NCI-H2081 treated with DMSO at 0.1 percent for 48 hours (cell line): ENCODE measurements at places on chromosomes 5 and 9.

- DNase-seq, result peak; percentile 56
These were observed 429.6 kb downstream of the ARHGEF28 start for GRCh38 chr5:74055486-74056106.

- no peak for DNase-seq
These were observed 27.3 kb upstream of the PHYKPL start for GRCh38 chr5:178259623-178260536.

DNA sequence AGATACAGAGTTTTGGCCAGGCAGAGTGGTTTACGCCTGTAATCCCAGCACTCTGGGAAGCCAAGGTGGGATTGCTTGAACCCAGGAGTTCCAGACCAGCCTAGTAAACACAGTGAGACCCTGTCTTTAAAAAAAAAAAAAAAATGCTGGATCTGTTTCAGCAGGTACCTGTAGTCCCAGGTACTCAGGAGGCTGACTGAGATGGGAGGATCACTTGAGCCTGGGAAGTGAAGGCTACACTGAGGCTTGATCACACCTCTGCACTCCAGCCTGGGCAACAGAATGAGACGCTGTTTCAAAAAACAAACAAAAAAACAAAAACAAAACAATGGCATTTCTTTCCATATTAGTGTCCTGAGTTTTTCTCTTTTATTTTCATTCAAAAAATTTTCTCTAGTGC lies 19.0 kb downstream of the UNC13B start:
- DNase-seq, result no peak

GRCh38 chr9:117957267-117957666 lies 253.1 kb downstream of the TLR4 start:
- DNase-seq, result peak; percentile 78

DNA sequence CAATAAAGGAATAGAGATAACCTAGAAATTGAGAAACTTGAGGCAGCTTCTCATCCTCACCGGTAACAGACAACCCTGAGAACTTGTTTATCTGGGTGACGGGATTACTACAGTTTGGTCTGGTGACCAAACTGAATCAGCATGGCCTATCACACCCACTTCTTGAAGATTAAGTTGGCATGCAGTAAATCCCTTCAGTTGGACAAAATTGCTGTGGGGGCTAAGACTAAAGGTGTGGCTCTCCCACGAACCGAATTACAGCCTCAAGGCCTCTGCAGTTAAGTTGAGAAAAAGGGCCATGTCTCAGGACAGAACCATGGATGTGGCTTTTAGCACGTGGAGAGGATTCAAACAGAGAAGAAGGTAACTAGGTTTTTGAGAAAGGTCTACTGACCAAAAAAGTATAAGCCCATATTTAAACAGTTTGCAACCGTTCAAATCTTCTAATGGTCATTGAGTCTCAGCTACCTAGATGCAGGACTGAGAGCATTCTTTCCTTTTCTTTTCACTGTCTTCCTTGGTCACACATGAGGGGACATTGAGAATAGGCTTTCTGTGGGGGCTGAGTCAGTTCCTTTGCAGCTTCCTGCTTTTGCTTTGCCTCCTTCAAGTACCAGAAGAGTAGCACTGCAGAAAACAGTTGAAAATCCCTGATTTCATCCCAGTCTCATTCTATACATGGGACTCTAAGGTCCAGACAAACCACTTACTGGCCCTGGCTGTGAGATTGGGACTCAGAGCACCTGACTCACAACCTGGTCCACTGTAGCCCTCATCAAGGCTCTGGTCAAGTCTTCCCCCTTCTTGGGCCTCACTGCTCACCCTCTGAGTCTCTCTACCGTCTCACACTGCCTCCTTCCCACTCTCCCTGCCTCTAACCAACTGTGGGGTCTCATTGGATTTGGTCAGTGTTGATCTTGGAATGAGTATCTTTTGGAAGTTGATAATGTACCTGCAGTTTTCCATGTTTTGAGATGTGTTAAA lies 30.9 kb downstream of the PDE6A start:
- no peak for DNase-seq

GRCh38 chr5:139638090-139638735 lies 9.9 kb upstream of the CXXC5 start:
- DNase-seq, result no peak

DNA sequence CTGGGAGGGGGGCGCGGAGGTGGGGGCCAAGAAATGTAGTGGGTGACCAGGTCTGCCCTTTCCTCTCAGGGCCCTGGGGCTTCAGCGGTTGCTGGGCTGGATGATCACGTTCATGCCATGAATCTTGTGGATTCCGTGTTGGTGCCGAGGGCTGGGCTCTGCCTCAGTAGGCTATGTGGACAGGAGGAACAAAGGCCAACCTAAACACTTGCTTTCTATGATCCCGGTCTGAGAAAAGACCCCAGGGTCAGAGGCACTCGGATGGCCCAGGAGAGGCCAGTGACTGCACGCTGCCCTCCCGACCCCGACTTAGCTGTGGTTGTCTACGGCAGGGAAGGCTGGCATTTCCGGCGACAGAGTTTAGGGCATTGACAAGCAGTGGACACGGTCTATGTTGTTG lies 26.6 kb downstream of the PHF2 start:
- DNase-seq, result no peak

DNA sequence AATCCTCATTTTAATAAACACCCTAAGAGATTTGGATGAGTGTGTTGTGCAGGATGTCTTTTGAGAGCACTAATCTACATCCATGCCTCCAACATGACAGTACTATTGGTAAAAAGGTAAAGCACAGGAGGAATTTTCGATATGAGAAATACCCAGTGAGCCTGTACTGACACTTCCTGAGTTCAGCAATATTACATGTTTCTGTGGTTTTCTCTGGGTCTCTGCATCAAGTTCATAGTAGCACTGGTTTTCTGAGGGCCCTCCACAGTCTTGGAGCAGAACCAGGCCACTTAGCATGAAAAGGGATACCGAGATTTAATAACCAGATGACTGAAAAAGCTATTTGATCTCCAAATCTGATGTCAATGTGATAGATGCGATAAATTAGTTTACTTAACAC lies 524.1 kb downstream of the TMEM38B start:
- no peak for DNase-seq

- DNase-seq, result no peak
These were observed 9.5 kb downstream of the SPDL1 start for GRCh38 chr5:169592937-169593650.

GRCh38 chr5:40775846-40776657 lies 20.3 kb upstream of the TTC33 start:
- no peak for DNase-seq

DNA sequence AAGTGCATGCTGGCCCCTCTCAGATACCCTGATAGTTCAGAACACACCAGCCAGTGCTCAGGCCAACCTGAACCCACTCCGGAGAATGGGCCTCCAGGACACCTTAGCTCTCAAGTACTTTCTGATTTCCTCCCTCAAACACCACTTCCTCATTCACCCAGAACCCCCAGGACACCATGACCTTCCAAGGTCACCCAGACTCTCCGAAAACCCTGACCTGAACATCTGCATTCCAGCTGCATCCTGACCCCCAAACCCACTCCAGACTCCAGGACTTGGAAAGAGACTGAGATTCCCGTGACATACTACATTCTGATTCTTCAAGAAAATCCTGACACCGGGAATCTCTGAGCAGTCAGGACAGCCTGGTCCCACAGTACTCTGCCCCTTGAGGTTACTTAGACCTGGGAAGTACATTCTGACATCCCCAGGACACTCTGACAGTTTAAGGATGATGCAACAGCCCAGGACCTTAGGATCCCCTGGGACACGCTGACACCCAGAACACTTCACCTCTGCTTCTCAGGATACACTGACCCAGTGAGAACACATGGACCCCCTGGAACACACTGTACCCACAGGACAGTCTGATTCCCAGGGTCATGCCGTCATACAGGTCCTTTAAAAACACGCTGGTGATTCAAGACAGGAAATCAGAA lies 747 bp upstream of the PROP1 start:
- DNase-seq, result no peak

DNA sequence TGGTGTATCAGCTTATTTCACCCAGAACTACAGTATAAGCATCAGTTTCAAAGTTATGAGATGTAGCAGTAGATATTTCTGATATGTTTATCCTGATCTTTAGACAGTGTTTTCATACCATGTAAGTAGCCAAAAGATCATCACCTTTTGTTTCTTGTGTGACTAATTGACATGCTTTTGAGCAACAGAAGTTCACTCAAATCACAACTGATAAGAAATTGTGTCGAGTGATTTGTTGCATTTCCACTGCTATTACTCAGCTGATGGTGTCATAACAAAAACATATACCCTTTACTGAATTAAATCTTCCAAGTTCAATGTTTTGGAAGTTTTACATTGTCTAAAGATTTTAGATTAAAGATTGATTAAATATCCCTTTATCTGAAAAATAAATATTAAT lies 324.5 kb downstream of the TUSC1 start:
- DNase-seq, result no peak
